Vagina (tissue), 2 donors: ENCODE measurements at places on chromosomes 1 and 21.

GRCh38 chr1:10117865-10118264 lies 85.1 kb downstream of the UBE4B start:
- DNase-seq: no peak

DNA sequence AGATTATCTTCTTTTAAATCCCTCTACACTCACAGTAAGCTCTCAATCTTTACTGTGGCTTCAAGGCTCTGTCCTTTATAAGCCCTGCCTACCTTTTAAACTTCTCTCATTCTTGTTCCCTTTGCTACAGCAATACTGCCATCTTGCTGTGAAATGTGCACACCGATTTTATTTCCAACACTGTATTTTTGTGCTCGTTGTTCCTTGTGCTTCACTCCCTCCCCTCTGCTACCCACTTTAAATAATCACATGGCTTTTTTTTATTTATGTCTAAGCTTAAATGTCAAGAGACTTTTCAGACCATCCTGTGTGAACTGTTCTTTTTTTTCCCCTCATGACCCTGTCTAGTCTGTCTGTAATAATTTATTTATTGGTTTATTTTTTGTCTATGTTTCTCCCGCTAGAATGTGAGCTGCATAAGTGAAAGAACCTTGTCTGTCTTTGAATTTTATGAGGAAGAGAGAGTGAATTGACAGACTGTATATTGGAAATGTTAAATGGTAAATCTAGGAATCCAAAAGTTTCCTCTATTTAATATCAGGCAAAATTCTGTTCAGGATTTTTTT lies 45.7 kb downstream of the ABCD3 start:
- DNase-seq: no peak

- no peak for DNase-seq
Observed at GRCh38 chr1:193448682-193449461, 262.5 kb upstream of the B3GALT2 start.

DNA sequence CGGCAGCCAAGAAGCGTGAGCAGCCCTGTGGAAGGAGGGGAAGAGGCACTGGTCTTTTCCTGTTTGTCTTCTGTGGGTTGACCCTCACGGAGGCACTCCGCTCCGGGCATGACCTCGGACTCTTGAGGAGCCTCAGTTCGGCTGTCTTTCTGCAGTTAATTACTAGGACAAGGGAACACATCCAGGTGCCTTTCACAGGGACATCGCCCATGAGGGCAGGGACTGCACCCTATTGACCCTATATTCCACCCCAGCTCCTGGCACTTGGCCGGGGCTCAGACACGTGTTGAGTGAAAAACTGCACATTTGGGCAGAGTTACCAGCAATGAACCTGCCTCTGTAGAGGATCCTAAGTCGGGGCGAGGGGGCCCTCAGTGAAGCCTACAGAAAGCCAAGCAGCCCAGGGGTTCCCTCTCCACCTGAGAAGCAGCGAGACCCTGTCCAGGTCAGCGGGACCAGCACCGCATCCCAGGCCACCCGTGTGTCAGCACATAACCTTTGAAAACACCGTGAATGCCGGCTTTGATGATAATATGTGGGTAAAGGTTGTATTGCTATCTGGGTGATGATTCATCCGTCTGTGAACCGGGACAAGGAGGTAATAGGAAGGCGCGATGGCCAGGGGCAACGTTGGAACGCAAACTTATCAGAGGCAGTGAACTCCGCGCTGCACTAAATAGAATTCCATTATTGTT lies 161.4 kb upstream of the ARHGEF16 start:
- no peak for DNase-seq

DNA sequence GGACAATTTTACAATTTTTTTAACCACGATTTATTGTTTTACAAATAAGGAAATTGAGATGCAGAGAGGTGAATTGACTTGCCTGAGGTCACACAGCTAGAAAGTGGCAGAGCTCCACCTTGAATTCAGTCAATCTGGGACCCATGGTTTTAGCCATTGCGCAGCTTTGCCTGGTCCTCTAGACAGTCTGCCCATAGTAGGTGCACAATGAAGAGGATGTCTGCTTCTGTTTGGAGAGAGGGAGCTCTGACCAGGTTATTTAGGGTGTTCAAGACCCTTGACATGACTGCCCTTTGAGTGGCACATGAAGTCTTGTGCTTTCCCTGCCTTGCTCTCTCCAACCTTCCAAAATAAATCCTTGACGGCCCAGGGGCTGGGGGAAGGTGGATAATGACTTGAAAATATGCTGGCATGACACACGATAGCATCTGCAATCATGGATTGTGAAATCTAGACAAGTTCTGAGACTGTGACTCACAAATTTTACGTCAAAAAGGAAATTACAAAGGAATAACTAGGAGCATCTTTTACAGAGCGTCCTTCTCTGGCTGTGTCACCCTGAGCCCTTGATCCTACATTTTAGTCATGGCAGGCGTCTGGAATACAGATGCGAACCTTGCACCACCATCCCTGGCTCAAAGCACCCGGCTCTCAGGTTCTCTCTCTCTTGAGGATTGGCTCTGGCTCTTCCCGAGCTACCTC lies 26.2 kb upstream of the ID3 start:
- no peak for DNase-seq

- no peak for DNase-seq
Observed at GRCh38 chr1:43832255-43832654, 101.3 kb upstream of the ARTN start.

DNA sequence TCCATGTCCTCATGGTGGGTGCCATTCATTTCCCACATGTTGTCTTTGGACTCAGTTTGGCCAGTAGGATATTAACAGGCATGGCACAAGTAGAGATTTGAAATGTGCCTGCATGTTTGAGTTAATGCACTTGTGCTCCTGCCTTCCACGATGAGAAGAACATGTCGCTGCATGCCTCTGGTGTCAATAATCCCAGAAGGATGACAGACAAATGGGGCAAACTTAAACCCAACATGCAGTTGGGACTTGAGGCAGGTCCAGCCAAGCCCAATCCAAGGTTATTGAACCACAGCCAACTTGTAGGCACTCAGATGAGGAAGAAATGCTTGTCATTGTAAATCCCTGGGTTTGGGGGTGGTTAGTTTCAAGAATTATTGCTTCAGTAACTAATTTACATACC lies 174.6 kb downstream of the TRIM33 start:
- DNase-seq: no peak

DNA sequence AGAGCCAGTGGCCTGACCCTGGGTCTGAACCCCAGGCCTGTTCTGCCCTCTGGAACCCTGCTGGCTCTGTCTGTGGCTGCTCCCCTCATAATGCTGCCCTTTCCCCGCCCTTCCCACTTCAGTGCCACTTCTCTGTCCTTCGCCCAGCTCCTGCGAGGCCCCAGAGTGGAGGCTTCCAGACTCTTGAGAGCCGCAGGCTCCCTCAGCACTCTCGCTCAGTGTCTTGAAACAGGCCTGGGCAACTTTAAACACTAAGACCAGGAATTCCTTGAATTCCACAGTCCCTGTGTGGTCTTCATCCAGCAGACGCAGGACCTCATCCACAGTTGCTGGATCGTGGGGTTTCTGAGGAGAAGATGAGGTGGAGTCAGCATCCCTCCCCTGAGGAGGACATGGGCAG lies 3.5 kb downstream of the CRNN start:
- DNase-seq: no peak

DNA sequence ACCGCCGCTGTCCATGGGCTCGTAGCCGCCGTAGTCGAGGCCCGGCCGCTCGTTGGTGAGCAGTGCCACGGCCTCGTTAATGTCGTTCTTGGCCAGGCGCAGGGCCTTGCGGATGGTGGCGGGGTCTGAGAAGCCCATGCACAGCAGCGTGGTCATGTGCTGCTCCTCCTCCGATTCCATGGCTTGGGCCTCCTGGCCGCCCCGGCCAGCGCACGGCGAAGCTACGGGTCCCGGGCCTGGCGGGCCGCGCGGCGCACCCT lies 300 bp downstream of the USP24 start:
- no peak for DNase-seq

DNA sequence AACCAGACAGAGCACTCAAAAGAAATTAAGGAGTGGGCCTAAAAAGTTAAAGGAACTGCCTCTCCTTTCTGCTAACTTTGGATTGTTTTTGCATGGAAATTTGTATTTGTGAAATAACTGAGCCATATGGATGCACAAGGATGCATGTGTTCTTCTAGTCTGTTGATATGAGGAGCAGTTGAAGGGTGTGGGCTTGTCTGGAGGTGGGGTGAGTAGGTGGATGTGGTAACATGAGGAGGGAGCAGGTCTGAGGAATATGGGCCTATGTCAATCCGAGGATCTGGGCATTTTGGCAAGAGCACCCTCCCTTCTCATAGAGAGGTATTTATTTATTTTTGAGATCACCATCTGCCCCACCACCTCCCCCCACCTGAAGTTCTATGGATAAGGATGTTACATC lies 13.4 kb downstream of the CACNA1E start:
- no peak for DNase-seq

DNA sequence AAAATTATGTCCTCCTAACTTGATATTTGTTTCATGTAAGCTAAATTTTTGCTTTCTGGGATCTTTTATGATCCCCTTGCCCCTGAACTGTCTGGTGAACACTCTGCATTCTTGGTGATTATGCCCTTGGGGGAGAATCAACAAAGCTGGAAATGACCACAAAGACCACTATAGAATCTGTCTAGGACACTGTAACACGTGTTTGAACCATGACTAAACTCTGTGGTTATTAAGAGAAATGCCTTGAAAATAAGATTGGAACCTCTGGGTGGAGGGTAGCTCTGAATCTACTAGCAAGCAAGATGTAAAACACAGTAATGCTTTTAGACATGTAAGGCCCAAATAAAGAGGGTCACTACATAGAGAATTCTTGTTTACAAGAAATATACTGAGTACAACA lies 237.5 kb downstream of the HMCN1 start:
- DNase-seq: no peak

- DNase-seq: no peak
Observed at GRCh38 chr1:61080413-61081143, 1.8 kb upstream of the NFIA start.

DNA sequence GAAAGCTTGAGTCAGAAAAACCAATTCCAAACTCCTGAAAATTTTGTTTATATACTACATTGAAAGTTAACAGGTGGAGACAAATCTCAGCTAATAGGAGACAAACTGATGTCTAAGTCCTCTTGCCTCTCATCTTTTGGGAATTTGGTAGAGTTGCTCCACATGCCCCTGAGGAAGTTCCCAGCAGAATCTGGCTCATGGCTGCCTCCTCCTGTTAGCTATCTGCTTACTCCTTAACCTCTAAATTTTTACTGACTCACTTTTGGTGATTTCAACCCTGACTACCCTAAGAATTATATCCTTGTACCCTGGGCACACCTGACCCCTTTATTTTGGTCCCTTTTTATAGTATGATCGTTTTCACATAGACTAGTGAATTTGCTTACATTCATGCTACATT lies 633.7 kb upstream of the USP24 start:
- DNase-seq: no peak

GRCh38 chr1:59368008-59368670 lies 71.2 kb downstream of the FGGY start:
- no peak for DNase-seq

DNA sequence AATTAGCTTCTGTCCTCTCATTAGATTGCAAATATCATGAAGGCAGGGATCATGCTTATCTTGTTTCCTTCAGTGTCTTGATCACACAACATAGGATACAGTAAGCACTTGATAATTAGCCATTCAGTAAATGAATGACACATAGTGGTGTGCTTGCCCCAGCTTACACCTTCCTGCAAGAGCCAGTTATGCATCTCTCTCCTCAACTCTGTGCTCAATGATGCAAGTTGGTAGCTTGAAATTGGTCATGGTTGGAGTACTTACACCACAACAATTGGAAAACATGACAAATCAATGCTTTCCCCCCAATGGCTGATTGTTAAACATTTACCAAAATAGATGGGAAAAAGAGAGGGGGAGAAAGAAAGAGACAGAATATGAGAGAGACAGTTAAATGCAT lies 129.2 kb downstream of the NUF2 start:
- DNase-seq: no peak

GRCh38 chr1:168894397-168894903 lies 165.4 kb upstream of the DPT start:
- DNase-seq: no peak

GRCh38 chr1:117565745-117566455 lies 39.9 kb upstream of the TENT5C start:
- peak; percentile 93 for DNase-seq

GRCh38 chr1:32239790-32240139 lies 7.3 kb upstream of the FAM167B start:
- DNase-seq: no peak

GRCh38 chr1:238029126-238029525 lies 138.4 kb upstream of the ZP4 start:
- DNase-seq: no peak

DNA sequence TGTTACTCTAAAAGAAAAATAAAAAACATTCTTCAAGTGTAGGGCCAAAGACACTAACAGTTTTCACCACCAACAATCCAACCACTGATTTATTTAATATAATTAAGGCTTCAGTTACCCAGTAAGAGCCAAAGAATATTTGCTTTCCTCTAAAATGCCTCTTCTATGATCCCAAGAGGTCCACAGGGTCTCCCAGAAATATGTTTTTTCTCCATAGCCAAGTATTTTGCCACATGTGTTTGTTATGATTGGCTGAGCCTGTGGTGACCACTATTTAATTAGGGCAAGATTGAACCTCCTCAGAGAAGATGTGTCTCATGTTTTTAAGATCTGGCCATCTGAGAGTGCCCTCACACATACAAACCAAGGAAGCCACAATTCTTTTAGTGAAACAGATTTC lies 135.9 kb downstream of the TPR start:
- DNase-seq: no peak
